ENCODE measurements at places on chromosomes 6 and 20.

GRCh38 chr6:99282479-99283062, 66.9 kb downstream of the FAXC start:
- DNase-seq = no peak

DNA sequence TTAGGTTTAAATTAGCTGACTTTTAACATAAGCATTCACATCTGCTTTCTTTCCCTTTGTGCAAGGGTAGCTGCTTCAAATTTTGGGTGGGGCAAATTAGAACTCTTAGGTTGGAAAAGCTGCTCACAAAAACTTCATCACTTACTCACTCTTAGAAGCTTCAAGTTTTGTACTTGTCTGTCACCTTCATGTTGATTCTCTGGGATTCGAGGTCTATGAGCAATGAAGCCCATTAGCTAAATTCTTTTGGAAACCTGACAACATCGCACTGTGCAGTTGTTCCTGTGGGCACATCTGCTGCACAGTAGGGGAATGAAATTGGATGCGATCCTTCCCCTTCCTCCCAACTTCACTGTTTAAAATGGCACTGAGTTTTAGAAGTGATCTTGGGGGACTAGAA, 156.1 kb downstream of the UBE3D start:
- no peak for DNase-seq

DNA sequence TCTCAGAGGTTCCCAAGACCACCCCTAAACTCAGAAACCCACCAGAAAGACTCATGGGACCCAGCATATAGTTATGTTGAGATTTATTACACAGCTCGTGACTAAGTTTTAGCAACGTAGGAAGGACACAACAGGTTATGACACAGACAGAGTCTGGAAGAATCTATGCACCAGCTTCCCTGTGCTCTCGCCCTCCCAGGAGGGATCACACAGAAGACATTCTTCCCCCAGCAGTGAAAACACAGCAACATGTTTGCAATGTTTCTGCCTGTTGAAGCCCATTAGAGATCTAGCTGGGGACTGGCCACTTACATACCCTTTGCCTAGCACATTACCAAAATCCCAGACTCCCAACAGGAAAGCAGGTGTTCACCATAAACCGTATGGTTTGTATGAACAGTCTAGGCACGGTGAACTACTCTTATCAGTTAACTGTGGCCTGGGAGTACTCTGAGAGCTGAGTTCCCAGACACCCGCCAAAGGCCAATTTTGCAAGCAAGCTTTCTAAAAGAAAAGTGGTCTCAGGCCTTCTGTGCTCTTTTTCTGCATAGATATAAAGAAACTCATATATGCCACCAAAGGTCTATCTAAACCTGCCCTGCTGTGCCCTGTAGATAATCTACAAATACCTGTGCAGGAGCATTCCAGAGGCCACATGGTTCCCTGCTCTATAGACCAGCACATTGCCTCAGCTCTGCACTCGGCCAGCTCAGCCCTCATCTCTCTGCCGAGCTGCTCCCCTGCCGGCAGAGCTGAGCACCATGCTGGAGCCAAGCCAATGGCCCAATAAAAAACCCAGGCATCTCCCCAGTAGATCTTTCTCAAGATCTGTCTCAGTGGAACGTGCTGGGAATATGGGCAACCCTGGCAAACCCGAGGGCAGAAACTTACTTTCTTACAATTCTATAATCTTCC, 69.6 kb upstream of the SMIM28 start:
- no peak for DNase-seq

DNA sequence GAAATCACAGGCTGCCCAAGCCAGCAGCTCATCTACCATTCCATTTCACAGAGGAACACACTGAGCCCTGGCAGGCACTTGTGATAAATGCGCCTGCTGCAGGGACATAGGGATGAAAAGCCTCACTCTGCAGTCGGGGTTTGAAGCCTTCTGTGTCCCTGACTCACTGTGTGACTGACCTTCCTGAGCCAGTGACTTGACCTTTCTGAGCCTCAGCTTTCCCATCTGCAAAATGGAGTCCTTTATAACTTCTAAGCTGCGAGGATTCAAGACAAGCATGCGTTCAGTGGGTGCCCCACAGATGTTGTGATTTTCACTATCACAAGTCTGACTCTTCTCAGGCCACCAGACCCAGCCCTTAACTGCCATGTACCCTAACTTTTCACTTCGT, 5.5 kb downstream of the TGM2 start:
- DNase-seq = no peak

DNA sequence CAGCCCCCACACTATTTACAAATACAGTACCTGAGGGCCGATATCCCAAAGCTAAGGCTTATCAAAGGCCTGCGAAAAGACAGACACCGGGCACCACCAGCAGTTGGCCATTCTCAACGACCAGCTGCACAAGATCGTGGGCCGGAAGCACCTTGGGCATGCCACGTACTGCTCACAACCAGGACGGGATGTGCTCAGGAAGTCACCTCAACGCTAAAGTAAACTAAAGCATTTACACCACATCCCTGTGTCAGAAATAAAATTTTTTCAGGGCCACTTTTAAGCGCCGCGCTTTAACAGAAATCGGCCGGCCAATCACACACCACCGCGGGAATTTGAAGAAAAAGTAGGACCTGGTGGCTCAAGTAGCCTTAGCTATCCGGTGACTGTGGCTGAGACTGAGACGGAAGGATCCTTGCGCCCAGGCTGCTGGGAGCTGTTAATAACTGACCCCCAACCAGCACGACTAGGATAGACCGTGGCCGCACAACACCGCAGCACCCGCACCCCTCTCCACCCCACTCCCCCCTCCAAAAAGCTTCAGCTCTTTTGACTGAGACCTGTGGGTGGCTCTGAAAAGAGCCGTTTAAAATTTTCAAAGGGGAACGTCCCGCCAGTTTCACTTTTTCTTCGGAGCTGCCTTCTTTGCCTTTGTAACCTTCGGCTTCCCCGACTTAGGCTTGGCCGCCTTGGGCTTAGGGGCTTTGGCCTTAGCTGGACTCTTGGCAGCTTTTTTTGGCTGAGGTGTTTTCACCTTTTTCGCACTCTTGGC, 131.2 kb upstream of the BTN3A2 start:
- no peak for DNase-seq

- no peak for DNase-seq
Measured at GRCh38 chr6:45094831-45095230, 233.3 kb upstream of the RUNX2 start.

GRCh38 chr6:12408752-12409151, 118.6 kb downstream of the EDN1 start:
- no peak for DNase-seq

- no peak for DNase-seq
Measured at GRCh38 chr6:132475925-132476324, 37.0 kb downstream of the STX7 start.

DNA sequence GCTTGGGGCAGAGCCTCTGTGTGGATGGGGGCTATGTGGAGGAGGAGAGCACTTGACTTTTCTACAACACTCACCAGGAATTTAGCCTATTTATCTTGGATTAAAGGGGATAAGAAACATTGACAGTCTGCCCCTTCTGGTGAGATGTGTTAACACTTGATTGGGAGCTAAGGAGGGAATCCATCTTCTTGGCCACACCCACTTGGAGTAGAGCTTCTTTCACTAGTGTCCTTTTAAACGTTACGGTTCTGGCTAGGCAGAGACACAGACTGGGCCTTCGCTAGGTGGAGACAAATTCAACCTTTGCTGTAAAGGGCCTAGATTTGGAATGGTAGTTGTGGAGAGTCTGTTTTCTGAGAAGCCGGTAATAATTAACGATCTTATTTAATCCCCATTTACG, 15.5 kb upstream of the TPBG start:
- DNase-seq = peak; percentile 56

GRCh38 chr20:21607971-21608725, 94.3 kb upstream of the NKX2-2 start:
- DNase-seq = no peak

- DNase-seq = no peak
Measured at GRCh38 chr20:49676581-49677291, 36.9 kb downstream of the B4GALT5 start.

- no peak for DNase-seq
Measured at GRCh38 chr20:3072530-3073250, 1.3 kb downstream of the OXT start.

DNA sequence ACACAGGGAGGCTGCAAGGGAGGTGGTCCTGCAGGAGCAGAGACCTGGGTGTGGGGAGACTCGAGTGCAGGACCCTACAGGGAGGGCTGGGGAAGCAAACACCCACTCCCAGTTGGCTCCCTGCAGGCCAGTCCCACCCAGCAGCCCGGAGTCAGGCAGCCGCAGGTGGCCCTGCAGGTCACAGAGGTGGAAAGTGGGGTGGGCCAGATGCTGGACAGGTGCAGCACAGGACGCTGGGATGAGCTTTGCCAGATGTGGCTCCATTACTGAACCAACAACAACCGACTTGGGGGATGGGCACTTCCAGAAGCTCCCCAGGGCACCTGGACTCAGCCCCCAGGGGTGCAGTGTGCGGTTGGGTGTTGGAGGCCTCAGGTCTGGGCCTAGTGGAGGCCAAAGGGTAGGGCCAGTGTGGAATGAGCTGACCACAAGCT, 26.6 kb upstream of the MYT1 start:
- no peak for DNase-seq
